Foreskin keratinocyte (primary cell): ENCODE measurements at places on chromosomes 12 and 14. TPM values are rescaled to one million over a fixed set of nuclear protein-coding genes. Genes with fewer than 3 reads are reported as not detected.
A peak's percentile ranks its signal among the peaks of the same experiment; 100 is the strongest.

GRCh38 chr12:12334367-12335040 is 15.5 kb downstream of the MANSC1 start:
- no peak for DNase-seq

CRIP2 gene
- 2.2 TPM in 2 replicates for total RNA-seq

DNA sequence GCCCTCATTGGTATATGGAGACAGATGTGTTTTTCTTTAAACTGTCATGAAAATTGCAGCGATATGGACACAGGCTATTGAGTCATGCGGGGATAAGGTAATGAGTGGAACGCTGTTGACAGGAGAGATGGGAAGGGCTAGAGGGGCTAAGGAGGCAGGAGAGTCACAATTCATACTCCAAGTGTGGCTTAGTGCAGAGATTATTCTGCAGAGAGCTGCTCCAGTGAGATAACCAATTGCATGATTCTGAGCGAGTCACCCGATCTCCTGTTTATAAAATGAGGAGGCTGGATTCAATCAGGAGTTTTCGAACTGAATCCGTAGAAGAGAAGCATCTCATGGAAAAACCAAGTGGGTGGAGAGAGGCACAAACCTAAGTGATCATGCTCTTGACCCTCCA is 106.4 kb upstream of the PLEKHG7 start:
- DNase-seq: no peak

DNA sequence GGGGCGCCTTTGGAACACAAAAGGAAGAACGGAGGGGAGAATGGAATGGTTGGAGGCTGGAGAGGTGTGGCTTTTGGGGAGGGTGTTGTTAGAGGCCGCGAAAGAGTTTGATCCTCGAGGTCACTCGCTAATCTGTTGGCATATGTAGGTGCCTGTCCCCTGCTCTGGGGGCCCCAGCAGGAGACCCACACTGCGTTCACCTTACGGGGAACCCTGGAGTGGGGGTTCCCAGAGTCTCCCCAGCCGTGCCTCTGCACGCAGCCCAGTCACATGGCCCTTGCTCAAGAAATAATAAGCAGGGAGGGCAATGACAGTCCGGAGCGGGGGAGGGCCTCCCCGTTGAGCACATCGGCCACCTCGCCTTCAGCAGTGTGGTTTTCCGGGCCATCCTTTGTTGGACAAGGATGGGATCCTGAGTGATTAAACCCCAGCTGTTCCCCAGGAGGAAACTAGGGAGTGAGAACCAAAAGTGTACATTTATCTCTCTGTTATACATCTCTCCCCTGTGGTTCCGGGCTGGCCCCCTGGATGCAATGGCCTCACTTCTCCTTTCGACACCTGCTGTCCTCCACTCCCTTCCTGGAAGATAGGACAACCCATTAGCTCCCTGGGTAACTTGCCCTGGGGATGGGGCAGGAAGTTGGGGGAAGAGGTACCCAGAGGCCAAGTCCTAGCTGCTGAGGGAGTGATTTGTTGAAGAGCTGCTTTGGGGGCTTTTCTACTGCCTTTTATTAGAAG is 1.3 kb downstream of the PLEKHG3 start:
- DNase-seq: no peak

DNA sequence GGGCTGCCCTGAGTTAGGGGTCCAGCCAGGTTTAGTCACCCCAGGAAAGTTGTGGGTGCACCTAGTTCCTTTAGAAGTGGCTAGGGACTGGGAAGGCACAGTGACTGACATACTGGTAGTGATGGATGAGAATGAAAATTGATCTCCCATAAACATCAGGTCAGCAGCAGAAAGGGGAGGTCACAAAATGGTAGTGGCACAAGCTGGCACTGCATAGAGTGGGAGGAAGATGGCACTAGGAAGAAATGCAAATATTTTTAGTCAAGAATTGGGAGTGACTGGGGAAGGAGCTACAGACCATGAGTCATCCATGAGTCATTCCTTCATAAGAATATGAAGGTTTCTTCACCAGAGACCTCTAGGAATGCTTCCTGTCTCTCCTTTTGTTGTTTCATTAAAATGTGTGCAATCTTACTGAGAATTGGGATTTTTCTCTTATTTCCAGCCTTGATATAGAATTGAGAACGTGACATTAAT is 198.3 kb upstream of the AMIGO2 start:
- peak; percentile 95 for DNase-seq

- peak; percentile 92 for DNase-seq
These were observed 57.8 kb downstream of the GPR135 start for GRCh38 chr14:59407246-59408010.

GRCh38 chr14:94536836-94537235 is 24.4 kb upstream of the SERPINA4 start:
- DNase-seq: no peak

NGB gene
- total RNA-seq: not detected in 2 replicates

CFAP54 gene
- total RNA-seq: 0.78 and 0.85 TPM in 2 replicates

- DNase-seq: no peak
These were observed 53.5 kb downstream of the SUDS3 start for GRCh38 chr12:118429688-118430383.

EML5 gene
- total RNA-seq: 0.39 and 0.78 TPM in 2 replicates

TAS2R42 gene
- not detected in 2 replicates for total RNA-seq

DNA sequence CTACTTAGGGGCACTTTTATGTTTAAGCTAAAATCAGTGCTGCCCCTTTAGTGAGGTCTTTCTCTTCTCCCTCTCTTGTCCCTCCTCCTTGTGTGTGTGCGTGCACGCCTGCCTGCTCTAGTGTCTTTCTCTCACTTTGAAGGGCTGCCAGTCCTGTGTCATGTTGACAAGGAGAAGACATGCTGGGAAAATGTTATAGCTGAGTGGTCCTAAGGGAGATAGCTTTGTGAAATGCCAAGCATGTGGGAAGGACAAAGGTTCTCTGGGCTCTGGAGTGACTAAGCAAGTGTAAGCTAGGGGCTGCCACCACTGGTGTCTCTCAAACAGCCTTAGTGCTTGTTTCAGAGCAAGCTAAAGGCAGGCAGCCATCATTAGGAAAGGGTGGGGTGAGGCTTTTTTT is 108.4 kb downstream of the EMP1 start:
- no peak for DNase-seq

LIN7A gene
- not detected in 2 replicates for total RNA-seq

GRCh38 chr14:48140804-48141203 is 465.4 kb upstream of the MDGA2 start:
- DNase-seq: no peak

GRCh38 chr14:23443411-23443812 is 8.0 kb upstream of the MYH7 start:
- no peak for DNase-seq

PDE3A gene
- total RNA-seq: not detected in 2 replicates

DNA sequence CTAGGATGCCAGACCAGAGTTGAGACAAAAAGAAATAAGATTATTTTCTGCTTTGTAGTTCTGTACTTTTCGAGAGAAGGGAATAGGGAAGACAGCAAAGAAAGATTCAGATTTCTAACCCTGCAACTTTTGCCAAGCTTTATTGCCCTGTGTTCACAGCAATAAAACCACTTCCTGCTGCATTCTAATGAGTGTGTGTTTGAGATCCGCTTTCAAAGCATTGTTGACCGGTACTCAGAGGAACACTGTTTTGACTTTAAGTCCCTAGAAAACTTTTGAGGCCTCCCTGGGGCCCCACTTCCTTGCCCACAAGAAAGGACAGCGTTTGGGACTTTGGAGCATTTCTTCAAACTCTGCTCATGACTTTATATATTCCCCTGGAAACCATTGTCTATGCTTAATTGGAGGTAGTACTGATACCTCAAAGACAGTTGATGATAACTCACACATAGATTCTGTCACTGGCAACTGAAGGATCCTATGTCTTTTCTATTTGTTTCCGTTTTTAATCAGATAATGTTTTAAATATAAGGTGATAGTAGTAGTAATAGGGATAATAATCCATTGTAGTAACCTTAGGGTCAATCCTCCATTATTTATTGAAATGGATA is 1.3 kb downstream of the RNASE6 start:
- DNase-seq: no peak

DNA sequence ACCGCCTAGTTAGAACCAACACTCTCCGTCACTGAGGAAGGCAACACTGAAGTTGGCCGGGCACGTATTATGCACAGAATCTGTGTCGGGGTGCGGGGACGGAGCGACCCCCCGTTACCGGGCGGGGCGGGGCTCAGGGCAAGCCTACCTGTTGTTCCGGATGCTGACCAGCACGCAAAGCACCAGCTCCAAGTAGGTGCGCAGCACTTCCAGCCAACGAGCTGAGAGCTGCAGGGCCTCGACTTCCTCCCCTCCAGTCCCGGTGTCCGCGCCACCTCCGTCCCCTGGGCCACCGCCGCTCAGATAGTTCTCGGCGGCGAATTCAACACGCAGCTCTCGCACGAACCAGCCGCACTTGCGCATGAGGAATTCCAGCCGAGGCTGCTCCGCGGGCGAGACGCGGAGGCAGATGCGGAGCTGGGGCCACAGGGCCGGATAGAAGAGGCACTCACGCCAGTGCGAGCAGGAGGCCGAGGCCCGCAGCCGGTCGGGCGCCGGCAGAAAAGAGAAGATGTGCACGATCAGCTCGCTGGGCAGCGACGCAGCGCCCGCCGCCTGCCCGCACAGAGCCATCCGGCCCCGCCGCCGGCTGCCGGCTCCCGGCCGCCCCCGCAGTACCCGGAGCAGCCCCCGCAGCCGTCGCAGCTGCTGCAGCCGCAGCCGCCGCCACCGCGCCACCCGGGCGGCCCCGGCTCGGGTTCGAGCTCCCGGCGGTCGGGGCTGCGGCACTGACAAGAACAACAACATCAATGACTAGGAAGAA is 636 bp downstream of the FBXO33 start:
- peak; percentile 45 for DNase-seq

GRCh38 chr14:49396801-49397200 is 189.4 kb downstream of the RPS29 start:
- DNase-seq: no peak

ATP2B1 gene
- 28.0 and 32.5 TPM in 2 replicates for total RNA-seq

- no peak for DNase-seq
These were observed 11.5 kb downstream of the NKX2-1 start for GRCh38 chr14:36508418-36509068.

GRCh38 chr14:25049568-25050268 is at the start of gene STXBP6:
TSS of gene STXBP6 (minus strand) at chr14:25050147. CDS start at chr14:24974818, 75,329 bp downstream.
- DNase-seq: no peak

NRL gene
- total RNA-seq: 0.27 and 0.46 TPM in 2 replicates

CISTR gene
- not detected in 2 replicates for total RNA-seq

- no peak for DNase-seq
These were observed 2.0 kb downstream of the AMHR2 start for GRCh38 chr12:53425515-53426150.

- no peak for DNase-seq
These were observed 42.5 kb downstream of the SLC2A13 start for GRCh38 chr12:40063414-40063813.

GRCh38 chr14:79525416-79525815 is 685.9 kb downstream of the DIO2 start:
- no peak for DNase-seq

KCNA5 gene
- total RNA-seq: not detected in 2 replicates

DNA sequence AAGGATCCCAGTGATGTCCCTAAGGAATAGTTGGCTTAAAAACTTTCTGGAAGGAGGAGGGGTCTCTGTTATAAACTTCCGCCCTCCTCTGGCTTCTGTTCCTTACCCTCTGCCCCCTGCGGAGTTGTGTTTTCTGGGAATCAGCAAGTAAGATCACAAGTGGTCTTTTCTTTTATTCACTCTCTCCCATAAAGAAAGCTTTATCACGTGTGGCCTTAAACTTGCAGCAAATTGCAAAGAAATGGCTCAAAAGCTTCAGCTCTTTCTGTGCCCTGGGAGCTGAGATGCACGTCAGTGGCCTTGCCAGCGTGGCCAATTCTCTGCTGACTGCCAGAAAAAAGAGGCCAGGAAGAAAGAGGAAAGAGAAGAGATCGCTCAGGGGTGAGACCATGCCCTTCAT is at the start of gene SLCO1C1:
SLCO1C1 (plus strand) TSS at position 101 of the 400 bp plus-strand sequence. CDS start 4,245 bp downstream, outside the sequence.
- DNase-seq: no peak

CCDC85C gene
- 51.9 and 65.2 TPM in 2 replicates for total RNA-seq
